Inflammatory macrophage treated with lipopolysaccharide for 4 hours (primary cell): ENCODE measurements at places on chromosomes 11 and 22.
A peak's percentile ranks its signal among the peaks of the same experiment; 100 is the strongest.

DNA sequence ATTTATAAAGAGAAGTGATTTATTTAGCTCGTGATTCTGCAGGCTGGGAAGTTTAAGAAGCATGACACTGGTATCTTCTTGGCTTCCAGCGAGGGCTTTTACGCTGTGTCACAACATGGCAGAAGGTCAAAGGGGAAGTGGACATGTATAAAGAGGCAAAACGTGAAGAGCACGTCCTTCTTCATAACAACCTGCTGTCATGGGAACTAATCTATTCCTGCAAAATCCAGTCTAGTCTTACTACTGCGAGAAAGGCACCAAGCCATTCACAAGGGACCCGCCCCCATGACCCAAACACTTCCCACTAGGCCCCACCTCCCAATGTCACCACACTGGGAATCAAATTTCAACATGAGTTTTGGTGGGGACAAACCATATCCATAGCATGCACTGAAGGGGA, 58.3 kb downstream of the AMOTL1 start:
- DNase-seq: no peak

DNA sequence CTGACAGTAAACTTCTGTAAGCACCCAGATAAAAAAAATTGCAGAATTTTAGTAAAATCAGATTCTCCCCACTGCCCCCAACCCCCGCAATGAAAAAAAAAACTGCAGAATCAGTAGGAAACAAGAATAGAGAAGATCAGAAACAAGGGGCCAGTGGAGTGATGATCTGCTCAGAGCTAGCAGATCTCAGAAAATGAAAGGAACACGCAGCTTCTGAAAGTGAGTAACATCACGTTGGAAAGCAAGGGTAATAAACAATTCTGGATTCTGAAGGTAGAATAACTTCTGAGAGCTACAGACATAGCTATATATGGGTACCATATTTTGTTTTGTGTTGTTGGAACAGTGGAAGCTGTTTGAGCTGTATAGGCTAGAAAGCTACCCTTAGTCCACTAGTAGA, 23.2 kb downstream of the ACAT1 start:
- no peak for DNase-seq

DNA sequence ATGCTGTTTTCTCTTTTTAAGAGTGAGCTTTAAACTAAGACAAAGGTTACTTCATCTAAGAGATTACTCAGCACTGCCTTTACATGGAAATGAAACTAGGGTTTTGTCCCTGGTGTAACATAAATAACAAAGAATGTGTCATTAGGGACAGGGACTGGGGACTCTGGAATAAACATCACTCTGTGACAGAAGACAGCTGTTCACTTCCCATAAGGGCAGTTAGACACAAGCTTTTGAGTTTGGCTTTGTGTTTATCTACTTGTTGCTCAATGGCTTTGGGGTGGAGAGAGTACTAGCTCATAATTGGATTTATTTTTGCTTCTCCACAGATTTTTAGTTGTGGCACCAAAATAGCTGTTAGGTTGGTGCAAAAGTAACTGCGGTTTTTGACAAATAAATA, 154.5 kb downstream of the OR4C45 start:
- DNase-seq: no peak

DNA sequence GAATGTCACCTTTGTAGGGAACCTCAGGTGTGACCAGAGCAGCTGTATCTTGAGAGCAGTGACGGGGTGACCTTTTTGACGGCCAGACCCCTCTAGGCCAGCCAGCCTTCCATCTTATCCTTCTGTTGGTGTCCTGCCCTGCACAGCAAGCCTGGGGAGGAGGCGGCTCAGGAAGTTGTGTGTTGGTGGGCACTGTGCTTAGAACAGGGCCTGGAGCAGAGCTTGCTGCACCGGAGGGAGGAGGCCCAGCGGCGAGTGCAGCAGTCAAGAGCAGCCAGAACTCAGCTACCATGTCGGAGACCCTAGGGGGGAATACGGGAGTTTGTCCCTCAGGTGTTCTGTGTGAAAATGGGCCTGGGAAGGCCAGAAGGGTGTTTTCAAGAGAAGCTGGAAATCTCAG, 129.4 kb downstream of the OSBP2 start:
- DNase-seq: no peak

DNA sequence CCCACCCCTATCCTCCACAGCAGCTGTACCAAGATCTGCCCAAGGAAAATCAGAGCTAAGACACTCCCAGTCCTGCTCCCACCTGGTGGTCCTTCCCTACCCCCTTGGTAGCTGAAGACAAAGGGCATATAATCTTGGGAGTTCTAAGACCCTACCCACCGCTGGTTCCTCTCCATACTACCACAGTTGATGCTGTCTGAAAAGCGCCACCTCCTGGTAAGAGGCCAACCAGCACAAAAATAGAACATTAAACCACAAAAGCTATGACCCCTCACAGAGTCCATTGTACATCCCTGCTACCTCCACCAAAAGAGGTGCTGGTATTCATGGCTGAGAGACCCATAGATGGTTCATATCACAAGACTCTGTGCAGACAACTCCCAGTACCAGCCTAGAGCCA, 161.5 kb upstream of the ARHGAP42 start:
- no peak for DNase-seq

DNA sequence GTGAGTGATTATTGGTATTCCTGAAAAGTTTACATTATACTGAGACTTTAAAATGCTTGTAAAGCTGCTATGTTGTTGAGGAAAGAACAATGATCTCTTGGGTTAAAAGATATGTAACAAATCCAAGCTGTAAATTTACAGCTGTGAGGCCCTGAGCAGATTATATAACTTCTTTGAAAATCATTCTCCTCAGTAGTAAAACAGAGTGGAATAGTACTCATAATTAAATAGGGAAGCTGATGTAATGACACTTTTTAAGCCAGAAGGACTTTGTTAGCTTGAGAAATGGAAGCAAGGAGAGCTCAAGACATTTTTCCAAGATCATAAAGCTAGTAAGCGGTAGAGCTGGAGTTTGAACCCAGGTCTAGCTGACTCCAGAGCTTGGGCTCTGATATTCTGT, 363.9 kb downstream of the TMEM135 start:
- no peak for DNase-seq

DNA sequence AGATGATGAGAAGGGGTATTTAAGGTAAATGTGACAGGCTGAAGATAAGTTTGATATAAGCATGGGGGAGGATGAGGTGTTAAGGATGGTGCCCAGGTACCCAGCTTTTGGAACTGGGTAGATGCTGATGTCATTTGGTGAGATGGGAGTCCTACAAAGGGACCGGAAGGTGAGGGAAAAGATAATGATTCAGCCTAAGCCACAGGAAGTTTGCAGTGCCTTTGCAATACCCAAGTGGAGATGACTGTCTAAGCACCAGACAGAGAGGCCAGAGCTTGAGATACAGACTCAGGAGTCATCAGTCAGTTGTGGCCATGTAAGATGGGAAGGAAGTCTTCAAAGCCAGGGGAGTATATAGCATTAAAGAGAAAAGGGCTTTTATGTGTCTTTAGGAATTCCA, 30.0 kb upstream of the SMCO4 start:
- no peak for DNase-seq

DNA sequence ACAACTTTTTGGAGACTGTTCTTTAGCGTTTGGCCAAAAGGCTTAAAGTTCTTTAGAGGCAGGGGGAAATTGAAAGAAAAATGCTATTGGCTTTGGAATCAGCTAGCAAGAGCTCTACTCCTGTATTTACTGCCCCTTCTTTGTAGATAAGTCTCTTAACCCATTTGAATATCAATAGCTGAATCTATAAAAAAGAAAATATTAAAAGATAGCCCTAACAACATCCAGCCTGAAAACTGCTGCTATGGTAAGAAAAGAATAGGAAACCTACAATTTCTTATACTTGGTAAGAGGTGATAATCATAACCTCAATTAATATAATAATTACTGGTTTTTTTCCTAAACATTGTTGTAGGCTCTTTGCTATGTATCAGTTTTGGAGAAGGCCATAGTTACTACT, at the start of gene OR5B12:
Gene OR5B12 (minus strand): TSS at position 101 of the 400 bp plus-strand sequence. CDS start 2,085 bp downstream, outside the sequence.
- no peak for DNase-seq

DNA sequence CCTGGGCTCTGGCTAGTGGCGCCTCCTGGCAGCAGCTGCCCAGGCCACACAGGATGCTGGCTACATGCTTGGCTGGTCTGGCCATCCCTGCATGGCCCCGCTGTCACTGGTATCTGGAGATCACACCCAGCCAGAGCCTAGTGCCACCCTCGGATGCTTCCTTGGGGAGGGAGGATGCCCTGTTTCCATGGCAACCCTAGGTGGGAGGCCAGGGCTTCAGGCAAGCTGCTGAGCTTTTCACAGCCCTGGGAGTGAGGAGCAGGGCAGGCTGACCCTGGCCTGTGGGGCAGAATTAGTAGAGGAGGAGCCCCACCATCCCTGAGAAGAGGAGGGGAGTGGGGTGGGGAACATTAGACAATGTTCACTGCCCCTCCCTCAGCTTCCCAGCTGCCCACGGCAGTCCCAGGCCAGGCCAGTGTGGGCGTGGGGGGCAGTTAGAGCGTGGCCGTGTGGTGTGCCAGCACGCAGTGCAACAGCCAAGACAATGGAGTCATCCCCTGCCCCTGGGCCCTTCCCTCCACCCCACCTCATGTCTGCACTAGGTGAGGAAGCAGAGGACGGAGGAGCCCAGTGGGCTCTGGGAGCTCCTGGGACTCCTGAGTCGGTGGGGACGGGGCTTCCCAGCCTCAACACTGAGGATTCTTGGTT, 50.4 kb downstream of the PARVB start:
- no peak for DNase-seq

DNA sequence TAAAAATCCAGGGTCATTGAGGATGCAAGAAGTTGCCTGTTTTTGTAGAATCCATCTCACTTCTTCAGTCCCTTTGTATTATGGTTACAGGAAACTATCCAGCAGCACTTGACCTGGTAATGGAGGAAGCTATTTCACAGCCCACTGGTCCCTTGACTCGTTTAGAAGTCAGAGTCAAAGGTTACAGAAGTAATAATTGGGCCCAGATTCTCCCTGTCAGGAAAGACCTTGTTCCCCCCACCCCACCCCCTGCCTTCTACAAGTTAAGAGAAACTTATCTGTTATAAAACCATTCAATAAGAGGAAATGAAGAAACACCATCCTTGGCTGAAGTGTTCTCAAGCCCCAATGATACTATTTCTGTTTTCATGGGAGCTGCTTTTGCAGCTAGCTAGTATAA, 65.8 kb downstream of the CSTPP1 start:
- peak; percentile 4 for DNase-seq

GRCh38 chr11:124732230-124732629, 7.5 kb upstream of the NRGN start:
- DNase-seq: peak; percentile 84

DNA sequence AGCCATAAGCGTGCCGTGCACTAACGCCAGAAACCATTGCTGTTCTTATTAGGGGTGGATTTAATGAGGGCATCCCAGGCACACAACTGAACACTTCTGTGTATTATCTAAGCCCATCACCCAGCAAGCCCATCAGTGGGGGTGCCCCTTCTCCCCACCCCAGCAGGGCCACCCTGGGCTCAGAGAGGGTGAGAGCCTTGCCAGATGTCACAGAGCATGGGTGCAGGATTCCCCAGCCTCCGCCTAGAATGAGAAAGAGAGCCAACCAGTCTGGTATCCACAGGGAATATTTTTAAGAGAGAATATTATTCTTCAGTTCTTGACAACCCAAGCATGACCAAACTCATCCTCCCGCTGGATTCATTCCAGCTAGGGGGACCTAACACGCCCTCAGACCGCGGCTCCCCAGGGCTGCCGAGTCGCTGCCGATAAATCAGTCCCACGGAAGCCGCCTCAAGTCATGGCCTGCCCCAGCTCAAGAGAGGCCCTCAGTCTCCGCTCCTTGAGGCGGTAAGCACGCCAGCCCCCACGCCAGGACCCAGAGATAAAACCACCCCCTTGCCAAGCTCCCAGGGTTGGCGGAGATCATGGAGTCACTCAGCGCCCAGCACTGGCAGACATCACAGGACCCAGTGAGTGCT, 47.2 kb downstream of the MN1 start:
- no peak for DNase-seq

- DNase-seq: no peak
These were observed 1.4 kb downstream of the SH3BP1 start for GRCh38 chr22:37640591-37641560.

DNA sequence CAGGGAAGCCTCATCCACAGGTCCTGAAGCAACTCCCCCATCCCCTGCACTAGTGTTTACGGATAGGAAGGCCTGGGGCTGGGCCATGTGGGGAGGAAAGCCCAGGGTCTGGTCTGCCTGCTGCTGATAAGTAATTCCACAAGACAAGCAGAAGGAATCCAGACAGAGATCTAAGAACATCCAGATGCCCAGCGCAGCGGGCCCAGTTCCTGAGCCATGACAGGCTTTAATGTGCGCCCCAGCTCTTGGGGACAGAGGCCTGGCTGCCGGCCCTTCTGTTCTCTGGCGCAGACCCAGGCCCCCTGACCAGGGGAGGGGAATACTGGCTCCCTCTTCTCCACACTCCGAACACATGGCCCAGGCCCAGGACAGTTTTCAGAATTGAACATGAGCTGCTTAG, 28.8 kb upstream of the ETS1 start:
- no peak for DNase-seq

DNA sequence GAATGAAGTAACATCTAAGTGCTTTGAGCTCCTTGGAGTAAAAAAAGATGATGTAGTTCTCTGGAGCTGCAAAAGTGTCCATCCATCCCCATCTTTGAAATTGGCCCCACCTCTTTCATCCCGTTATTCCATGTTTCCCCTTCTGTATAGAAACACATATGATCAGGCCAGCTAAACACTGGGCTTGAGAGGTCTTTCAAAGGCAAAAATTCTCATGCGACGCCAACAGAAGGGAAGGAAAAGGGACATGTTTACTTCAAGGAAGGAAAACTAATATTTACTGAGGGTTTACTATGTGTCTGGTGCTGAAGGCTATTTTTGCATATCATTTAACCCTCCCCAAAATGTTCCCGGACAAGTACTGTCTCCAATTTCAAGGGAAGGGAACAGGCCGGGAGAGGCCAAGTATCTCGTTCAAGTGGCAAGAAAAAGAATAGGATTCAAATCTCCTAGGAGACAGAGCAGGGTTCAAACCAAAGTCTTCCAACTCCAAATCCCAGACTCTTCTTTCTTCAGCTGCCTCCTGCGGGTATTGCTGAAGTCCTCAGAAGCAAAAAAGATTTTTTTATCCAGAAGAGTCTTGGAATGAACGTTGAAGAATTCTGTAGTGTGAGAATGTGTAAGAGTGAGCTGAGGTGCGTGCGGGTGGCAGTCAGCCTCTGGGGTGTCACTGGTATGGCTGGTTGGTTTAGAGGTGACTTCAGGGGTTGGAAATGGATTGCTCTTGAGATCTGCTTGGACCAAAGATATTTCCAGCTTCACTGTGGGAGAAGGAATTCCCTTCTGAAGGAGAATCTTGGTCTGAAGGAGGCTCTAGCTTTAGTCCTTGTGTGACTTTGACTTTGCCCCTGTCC, 10.1 kb downstream of the TECTA start:
- no peak for DNase-seq
